ENCODE measurements at places on chromosomes 12 and 14.

DNA sequence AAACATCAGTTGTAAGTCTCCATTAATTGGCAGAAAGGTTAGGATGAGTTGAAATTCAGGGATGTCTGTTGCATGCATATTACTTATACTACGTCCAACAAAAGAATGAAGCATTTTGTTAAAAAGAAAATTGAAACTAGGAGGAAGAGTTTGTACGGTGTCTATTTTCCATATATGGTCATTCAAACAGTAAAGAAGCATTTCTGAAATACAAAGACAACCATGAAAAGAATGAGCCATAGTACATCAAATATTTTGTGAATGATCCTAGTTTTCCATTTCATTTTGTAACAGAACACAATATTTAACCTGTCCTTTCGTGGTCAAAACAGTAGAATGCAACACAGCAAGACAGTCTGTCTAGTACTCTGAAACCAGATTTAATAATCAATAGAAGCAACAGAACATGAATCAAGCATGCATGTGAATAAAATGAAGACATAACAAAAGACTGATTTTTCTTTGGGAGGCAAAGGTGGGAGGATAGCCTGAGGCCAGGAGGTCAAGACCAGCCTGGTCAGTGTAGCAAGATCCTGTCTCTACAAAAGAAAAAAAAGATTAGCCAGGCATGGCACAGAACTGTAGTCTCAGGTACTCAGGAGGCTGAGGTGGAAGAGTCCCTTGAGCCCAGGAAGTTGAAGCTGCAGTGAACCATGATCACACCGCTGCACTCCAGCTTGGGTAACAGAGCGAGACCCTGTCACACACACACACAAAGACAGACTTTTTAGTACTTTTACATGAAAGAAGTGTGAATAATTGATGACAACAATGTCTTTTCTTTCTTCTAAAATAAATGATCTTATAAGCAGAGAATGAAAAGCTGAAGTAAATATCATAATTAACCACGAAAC is 156.0 kb downstream of the LRIG3 start:
- DNase-seq = no peak

- DNase-seq = no peak
Measured at GRCh38 chr12:62670986-62671720, 204.5 kb downstream of the MON2 start.

- DNase-seq = no peak
Measured at GRCh38 chr12:13178568-13179210, 17.8 kb upstream of the EMP1 start.

GRCh38 chr12:3683670-3684069 is 69.2 kb downstream of the CRACR2A start:
- DNase-seq = no peak

DNA sequence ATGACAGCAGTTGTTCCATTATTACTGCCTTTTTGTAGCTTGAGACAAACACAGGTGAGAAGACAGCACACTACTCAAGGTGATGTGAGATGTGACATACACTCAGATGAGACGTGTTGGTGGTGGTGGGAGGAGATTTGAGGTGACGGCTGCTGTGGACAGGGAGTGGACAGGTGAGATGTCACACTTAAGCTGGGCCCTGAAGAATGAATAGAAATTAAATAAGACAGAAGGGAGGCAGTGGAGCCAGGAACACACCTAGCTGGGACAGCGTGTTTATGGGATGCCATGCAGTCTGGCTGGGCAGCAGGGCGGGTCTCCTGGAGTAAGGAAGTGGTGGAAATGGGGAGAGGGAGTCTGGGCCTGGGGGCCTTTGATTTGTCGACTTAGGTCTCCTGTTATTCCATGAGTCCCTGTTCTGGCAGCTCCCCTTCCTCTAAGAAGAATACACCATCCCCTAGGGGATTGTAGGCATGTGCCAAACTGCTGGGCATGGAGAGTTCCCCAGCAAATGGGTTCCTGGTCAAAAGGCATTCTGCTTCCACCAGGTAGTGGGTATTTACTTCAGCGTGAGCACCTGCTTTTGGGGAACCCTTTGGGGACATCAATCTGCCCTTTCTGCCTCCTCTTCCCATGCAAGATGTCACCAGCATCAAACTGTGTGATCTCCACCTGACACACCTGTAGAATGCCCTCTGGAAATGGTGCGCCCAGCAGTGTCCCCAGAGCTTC is 71.2 kb upstream of the ESRRB start:
- DNase-seq = no peak

DNA sequence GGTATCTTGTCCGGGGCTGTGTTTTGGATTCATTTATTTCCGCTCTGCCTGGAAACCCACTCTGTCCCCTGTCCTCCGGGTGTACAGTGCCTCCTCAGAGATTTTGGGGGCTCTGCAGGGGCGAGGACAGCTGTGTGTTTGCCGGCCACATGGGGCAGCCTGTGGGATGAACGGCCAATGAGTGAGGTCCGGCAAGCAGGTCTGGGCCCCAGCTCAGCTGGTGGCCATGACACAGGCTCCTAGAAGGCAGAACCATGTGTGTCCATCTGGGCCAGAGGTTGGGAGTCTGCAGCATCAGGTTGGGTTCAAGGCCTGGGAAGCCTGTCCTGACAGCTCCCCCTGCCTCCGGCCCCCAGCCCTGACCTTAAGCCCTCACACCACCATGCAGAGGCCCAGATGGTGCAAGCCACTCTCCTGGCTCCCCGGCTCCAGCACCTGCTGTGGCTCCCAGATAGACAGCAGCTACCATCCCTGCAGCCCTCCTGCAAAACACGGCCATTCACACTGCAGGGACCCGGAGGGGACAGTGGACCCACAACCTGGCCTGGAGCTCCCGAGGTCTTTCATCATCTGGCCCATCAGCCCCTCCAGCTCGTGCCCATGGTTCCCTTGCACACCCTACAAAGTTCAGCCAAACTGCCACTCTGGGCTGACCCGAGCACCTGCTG is 220.1 kb upstream of the C14orf180 start:
- no peak for DNase-seq

DNA sequence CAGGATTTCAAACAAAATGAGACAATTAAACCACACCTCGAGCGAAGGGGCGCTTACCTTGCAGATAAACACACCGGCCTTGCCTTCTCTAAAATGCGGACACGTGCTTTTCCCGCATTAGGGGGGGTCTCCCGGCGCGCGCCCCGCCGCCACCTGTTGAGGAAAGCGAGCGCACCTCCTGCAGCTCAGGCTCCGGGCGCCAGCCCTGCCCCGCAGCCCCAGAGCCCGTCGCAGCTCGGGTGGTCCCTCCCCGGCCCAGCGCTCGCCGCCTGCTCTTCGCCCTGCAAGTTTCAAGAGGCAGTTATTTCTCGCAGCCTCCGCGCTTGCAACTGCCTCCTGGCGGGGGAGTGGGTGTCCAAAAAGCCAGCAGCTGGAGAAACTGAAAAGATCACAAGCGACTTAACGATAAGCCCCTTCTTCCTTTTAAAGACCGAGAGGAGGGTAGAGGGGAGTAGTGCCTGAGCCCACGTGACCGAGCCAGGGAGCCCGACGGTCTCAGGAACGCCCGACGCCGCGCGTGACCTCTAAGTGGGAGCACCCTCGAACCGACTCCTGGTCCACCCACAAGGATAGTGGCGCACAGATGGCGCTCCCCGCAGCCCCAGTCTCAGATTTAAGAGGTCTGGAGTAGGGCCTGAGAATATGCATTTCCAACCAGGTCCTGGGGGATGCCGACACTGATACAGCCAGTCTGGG is at the start of gene ESR2:
Gene ESR2, minus strand, starts transcription at position 396 of the 696 bp plus-strand sequence. CDS start 11,386 bp downstream, outside the sequence.
- DNase-seq = peak; percentile 64

- DNase-seq = no peak
Measured at GRCh38 chr12:52390739-52391617, 5.5 kb upstream of the KRT84 start.

DNA sequence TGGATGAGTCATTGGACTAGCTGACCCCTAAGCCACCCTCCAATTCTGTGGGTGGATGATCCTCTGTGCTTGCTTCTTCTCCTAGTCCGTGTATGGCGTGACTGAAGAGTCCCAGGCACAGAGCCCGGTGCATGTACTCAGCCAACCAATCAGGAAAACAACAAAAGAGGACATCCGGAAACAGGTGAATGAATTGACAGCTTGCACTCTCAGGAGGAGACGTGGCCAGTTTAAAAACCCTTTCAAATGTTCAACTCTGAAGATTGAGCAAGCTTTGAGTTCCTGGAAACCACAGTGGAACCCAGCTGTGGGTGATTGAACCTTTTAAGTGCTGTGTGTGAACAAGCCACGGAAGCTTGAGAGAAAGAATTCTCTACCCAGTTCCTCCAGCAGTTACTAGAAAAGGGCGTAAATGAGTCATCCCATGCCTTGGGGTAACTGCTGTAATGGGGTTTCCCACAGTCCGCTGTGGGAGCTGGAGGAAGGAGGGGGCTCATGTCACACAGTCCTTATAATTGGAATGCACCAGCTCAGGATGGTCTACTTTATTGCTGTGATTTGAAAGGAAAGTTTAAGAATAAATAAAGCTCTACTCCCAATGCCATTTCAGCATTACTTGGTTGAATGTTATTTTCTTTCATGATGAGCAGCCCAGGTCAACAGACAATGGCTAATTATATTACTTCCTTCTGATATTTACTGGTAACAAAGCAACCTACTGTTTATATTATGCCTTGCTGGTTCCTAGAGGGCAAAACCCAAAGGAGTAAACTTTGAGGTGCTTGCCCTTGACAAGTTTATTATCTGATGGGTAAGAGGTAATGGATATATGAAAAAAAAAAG is 417.0 kb downstream of the DPF3 start:
- DNase-seq = peak; percentile 78

DNA sequence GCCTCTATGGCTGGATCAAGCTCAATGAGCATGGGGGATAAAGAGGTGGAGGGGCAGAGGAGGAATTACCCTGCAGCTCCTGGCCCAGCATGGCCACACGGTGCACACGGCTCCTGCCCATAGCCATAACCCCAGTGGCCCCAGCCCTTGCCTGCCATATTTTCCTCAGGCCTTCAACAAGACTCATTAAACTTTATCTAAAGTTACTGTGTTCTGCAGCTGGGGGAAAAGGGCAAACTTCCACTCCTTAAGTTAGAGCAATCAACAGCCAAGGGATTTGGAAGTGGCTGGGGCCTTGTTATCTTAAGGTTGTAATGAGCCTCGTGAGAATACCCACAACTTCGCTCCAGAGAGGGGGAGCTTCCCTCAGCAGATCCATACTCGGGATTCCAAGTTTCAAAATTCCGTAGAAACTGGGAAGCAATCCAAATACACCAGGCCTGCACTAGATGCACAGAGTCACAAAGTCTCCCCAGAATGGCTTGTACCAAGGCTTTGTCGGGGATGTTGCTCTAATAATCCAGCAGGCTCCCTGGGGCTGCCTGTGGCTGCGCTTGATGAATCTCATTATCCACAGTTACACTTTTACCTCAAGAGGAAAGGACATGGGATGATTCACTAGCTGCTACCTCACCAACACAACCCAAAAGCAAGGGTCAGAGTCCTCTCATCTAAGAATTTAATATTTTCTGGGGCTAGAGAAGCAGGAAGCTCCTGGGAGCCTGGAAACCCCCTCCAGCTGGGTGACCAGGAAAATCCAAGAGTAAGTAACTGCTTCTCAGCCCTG is 13.0 kb upstream of the OR6J1 start:
- DNase-seq = no peak

- DNase-seq = no peak
Measured at GRCh38 chr12:26661399-26661798, 171.6 kb downstream of the ITPR2 start.

- DNase-seq = no peak
Measured at GRCh38 chr12:108424026-108424425, 84.9 kb upstream of the CMKLR1 start.

GRCh38 chr14:29925101-29925722 is 2.4 kb downstream of the PRKD1 start:
- DNase-seq = no peak

DNA sequence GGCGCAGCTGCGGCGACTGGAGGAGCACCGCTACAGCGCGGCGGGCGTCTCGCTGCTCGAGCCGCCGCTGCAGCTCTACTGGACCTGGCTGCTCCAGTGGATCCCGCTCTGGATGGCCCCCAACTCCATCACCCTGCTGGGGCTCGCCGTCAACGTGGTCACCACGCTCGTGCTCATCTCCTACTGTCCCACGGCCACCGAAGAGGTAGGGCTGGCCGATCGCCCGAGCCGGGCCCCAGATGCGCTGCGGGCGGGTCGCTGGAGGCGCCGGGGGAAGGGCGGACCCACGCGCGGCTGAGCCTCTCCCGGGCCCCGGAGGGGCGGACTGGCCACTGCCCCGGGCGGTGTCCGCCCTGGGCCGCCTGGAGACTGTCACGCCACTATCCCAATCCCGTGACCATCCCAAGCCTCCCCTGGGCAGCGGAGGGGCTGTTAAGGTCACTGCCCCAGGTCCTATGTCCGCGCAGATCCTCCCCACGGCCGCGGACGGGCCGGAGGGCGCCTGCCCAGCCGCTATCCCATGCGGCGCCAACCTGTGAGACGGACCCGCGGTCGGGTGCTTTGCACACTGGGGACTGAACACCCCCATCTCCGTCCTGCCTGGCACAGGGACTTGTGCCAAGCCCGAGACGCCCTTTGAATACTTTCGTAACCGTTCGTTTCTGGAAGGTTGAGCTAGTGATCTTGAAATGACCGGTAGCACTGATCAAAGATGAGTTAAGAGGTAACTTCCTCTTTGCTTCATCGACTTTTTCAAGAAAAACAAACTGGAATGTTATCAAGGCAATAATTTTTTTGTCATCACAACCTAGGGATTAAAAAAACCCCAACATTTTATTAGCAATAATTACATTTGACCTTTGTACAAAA is 725 bp downstream of the CHPT1 start:
- DNase-seq = no peak

- DNase-seq = no peak
Measured at GRCh38 chr12:111441107-111441928, 35.6 kb downstream of the SH2B3 start.

DNA sequence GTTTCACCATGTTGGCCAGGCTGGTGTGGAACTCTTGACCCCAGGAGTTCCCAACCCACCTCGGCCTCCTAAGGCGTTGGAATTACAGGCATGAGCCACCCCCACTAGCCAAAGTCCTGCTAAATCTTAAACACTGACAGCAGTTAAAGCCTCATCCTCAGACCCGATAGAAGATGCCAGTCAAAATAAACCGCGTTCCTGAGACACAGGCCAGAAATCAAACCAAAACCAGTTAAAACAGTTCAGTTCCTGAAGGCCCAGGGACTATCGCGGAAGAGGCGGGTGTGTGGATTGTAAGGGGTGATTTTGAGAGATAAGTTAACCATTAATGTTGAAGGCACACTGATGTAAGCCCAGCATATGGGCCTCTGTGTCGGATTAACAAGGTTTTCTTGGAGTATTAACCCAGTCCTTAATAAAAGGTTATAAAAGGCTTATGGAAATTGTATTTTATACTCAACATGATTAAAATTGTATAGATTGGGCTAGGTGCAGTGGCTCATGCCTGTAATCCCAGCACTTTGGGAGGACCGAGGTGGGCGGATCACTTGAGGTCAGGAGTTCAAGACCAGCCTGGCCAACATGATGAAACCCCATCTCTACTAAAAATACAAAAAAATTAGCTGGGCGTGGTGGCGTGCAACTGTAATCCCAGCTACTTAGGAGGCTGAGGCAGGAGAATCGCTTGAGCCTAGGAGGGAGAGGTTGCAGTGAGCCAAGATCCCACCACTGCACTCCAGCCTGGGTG is 18.7 kb upstream of the CDCA4 start:
- DNase-seq = no peak

DNA sequence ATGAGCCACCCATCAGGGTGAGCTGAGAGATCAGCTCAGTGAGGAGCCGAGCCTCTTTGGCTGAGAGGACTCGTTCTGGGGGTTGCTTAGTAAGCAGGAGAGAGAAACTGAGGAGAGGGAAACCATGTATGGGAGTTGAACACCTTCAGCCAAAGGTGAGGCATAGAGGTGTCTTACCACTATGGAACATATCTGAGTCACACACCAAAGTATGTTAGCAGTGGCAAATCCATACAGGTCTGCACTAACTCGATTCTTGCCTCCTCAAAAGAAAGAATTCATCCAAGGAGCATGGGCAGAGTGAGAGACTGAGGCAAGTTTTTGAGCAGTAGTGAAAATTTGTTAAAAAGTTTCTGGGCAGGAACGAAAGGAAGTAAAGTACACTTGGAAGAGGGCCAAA is 46.7 kb upstream of the RNU6-8 start:
- no peak for DNase-seq

Data from GM20000 (cell line).